Body of pancreas (tissue), 4 donors: ENCODE measurements at places on chromosomes 3 and 15.

DNA sequence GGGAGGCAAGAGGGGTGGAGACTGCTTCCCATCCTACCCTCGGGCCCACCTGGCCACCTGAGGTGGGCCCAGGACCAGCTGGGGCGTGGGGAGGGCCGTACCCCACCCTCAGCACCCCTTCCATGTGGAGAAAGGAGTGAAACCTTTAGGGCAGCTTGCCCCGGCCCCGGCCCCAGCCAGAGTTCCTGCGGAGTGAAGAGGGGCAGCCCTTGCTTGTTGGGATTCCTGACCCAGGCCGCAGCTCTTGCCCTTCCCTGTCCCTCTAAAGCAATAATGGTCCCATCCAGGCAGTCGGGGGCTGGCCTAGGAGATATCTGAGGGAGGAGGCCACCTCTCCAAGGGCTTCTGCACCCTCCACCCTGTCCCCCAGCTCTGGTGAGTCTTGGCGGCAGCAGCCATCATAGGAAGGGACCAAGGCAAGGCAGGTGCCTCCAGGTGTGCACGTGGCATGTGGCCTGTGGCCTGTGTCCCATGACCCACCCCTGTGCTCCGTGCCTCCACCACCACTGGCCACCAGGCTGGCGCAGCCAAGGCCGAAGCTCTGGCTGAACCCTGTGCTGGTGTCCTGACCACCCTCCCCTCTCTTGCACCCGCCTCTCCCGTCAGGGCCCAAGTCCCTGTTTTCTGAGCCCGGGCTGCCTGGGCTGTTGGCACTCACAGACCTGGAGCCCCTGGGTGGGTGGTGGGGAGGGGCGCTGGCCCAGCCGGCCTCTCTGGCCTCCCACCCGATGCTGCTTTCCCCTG, 2.2 kb upstream of the FES start:
- no peak for DNase-seq

DNA sequence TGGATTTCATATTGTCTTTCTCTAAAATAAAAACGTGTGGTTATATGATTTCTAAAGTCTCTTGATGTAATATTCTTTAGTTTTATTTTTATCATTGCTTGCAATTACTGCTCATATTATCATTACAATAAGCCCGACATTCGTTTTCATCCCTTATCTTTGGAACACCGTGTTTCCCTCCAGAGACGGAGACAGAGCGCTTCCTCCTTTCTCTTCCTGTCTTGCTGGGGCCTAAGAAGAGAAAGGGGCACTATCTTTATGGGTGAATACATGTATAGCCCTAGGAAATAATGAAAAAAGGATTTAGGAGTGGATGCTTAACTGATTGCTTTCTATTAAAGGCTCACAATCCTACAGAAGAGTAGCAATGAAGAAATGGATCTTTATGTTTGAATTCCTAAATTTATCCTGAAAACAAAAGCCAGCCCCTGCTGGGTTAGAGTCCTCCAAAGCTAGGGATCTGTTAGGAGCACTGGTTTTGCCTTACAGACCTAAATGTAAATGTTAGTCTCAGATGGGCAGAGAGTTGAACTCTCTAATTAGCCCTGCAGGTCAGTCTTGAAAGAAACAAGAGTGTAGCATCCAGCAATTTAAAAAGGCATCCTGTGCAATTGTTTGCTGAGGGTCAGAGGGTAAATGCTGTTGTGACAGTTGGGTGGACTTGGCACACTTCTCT, 145.1 kb downstream of the TP63 start:
- no peak for DNase-seq

DNA sequence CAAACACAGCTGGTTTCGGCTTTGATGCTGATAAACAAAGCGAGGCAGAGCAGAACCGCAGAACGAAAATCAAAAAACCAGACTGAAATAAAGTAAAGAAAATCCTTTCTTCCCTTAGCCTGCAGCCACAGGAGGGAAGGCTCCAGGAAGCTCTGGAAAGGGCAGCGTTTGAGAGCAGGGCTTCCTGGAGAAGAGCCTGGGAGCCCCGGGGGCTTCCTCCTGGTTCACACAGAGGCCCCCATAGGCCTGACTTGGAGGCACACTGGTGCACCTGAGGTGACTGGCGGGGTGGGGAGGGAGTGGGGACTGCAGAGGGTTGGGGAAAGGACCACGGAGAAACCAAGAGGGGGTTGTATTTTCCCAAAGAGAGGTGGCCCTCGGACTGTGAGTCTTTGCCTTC, 98.8 kb upstream of the WNT5A start:
- no peak for DNase-seq

DNA sequence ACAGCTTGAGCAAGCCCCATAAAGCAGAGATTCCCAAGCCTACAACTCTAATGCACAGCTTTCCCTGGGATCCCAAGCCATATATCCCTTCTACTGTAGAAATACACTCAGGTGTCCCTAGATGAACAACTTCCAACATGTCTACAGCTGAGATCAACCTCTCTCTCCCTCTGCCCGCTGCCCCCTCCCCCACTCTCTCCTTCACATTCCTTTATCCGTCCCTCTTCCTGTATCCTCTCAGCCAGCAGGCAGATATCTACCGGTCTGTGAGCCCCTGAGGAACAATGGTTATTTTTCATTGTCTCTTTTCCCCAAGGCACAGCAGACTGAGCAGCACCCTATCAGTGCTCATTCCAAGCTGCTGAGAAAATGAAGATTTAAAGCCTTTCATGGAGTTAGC, 138.6 kb downstream of the SUCLG2 start:
- DNase-seq: no peak

- no peak for DNase-seq
These were observed 168.0 kb upstream of the FRMD4B start for GRCh38 chr3:69553888-69554287.
